ENCODE measurements at places on chromosomes 1 and 21.

DNA sequence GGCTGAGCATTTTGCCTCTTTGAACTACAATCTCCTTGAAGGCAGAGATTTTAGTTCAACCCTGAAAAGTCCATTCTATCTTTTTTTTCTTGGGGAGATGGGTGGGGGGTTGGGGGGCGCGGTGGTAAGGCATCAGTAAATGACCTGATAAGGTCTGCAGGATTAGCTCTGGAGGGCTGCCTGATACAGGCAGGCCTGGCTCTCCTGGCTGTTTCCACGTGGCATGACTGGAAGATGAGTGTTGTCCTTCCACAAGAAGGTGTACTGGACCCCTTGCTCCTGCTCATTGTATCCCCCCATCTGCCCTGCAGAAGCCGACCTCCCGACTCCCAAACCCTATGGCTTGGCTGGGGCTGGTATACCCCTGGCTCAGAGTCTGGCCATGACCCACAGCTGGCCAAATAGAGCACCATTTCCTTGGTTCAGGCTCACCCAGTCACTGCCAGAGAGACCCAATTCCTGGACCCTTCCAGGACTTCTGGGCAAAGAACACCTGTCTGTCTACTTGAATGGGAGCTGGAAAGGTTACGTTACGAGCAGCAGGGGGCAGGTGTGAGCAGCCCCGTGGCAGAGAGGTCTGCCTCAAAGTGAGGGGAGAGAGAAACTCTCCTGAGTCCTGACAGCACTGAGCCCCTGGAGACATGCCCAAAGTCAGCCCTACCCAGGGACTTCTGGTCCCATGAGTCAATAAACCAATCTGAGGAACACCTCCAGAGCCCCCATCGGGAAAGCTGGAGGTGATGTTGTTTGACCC, 17.0 kb downstream of the DHRS3 start:
- DNase-seq, result peak; percentile 42

DNA sequence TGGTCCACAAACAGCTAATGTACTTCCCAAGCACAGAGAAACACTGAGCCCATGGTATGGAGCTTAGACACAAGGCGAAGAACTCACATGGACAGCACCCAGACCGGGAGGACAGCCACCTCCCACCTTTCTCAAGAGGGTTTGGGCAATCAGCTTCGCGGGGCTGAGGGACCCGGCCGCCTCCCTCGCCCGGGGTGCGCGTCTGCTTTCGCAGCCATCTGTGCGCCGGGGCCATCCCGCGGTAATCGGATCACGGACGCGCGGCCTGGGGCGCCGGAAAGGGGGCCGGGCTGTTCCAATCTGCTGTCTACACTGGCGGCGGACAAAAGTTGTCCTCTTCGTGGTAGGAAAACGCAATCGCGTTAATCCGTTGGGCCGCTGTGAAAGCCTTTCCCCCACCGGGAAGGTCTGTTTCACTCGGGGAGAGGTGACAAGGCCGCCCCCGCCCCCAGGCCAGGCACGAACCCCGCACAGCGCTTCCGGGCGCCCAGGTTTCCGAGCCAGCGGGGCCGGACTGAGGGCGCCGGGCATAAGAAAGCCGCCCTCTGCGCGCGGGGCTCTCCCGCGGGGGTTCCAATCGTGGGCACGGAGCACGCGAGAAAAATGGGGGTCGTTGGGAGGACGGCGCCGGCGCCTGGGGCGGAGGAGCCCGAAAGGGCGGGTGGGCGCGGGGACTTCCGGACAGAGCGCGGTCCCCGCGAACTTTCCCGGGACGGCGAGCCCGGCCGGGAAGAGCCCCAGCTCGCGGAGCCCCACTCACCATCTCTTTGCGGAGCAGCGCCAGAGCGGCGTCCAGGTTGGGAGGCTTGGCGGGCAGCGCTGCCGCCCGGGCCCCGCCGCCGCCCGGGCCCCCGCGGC, 664 bp downstream of the FAM89A start:
- DNase-seq, result peak; percentile 45

GRCh38 chr1:22247527-22248245, 104.8 kb upstream of the WNT4 start:
- DNase-seq, result no peak

GRCh38 chr1:236623371-236624166, 19.3 kb upstream of the HEATR1 start:
- no peak for DNase-seq

GRCh38 chr1:102655034-102655433, 453.3 kb downstream of the COL11A1 start:
- DNase-seq, result no peak

DNA sequence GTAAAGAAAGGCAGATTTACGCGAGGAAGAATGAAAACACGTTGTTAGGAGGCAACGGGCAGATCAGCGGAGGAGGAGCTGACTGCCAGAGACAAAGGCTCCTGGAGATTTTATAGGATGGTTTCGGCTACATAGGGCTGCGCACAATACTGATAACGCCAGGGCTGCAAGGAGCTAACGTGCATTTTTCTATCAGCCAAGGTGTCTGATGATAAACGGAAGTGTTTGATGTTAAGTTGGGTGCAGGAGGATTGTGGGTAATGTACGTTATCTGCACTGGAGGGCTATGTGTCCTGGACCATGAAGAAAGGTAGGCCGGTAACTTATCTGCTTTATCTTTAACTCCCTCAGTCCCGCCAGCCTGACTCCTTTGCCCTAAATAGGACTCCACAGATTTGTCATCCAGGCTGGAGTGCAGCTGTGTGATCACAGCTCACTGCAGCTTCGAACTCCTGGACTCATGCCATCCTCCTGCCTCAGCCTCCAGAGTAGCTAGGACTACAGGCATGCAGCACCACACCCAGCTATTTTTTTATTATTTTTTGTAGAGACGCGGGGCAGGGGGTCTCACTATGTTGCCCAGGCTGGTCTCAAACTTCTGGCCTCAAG, 29.6 kb downstream of the SETD4 start:
- DNase-seq, result no peak

- no peak for DNase-seq
Measured at GRCh38 chr1:193662030-193662429, 475.6 kb upstream of the B3GALT2 start.

DNA sequence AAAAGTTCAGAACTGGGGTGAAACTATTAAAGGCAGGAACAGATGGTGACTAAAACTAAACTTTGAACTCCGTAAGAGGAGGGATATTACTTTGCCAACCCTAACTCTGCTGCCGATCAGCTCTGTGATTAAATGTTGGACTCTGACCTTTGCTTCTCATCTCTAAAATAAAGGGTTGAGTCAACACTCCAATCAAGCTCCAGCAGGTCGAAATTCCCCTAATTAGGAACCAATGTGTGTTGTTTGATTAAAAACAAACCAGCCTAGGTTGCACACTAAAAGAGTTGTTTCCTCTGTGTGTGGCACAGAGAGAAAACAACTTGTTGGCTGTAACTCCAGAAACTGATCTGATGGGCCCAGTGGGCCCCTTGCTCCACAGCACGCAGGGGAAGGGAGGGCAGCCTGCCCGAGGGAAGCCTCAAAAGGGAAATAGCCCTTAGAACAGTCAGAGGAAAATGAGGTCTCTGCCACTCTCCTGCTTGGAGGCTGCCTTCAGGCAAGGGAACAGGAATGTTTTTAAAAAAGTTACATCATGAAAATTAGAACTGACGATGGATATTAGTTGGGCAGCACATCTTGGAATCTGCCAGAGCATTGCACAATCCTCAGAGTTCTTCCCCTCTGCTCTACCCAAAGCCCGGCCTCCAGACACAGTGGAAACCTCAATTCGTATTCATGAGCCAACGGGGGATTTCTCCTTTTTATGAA, 69.3 kb downstream of the KCTD3 start:
- no peak for DNase-seq

DNA sequence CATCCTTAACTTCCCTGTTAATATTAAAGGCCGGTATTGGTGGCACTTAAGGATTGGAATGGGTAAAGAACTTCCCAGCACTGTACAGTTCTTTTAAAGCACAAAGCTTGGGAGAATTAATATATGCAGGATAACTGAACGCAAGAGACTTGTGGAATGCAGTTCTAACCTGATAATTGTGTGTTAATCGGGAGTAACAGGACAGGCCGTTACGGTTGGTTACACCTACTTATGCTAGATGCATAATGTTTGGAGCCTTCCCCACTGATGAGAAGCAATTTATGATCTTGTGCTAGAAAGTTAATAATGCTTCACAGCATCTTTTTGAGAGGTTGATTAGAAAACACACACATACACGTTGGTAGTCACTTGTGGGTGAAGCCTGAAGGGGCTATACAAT, 7.0 kb downstream of the CHTOP start:
- DNase-seq, result no peak

DNA sequence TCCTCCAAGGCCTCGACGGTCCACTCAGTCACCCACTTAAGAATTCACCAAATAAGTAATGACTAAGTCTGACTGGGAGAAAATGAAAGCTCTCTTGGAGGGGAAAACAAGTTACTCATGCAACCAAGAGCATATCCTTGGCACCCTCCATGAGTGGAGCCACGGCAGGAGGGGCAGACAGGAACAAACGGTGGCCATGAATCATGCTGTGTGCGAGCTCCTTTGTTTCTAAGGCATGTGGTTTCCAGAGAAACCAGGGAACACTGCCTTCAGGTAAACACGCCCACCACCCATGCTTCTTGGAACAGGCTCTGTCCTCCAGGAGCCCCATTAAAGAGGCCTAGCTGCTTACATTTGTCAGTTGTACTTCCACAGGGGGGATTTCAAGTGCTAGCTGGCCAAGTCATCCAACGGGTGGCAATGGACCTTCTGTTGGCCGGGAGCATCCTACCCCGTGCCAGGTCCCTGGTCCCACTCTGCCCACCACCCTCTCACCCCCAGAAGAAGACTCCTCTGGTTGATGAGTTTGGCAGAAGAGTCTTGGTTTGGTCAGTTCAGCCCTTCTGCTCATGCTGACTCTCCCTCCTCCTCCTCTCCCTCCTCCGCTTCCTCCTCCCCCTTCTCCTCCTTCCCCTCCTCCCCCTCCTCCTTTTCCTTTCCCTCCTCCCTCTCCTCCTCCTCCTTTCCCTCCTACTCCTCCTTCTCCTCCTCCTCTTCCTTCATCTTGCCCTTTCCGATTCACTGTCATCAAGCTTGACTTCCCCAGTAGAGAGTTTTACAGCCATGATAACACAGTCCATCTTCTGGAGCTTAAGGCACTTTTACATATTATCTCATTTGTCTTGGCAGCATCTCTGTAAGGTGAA, 107.6 kb downstream of the CCDC185 start:
- no peak for DNase-seq
